ENCODE measurements at places on chromosomes 1 and 21.

DNA sequence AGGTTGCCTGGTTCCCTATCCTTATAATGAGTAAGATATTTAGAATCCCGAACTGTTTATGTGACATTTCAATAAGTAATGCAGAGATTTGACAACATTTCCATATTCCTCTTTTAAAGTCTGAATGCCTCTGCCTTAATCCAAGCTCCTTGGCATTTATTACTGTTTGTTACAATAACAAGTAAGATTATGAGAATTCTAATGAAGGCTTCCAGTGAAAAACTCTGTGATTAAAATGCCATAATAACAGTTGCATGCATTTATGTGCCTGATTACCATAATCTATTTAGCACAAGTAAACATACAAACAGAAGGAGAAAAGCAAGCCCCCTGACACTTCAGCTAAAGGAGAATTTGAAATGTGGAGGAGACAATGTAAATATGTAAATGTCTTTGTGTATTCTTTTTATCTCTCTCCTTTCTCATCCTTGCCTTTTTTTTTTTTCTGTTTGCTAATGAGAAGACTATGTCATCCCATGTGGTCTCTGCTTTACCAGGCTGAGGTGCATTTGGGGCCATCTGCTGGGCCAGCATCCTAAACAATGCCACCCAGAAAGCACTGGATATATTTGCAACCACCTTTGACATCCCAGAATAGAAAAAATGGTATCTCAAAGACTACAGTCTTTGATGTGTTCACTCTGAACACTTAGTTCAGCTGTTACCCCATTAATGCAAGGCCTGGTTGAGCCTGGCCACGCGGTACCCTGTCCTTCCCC is 17.2 kb upstream of the OLIG2 start:
- DNase-seq = no peak

DNA sequence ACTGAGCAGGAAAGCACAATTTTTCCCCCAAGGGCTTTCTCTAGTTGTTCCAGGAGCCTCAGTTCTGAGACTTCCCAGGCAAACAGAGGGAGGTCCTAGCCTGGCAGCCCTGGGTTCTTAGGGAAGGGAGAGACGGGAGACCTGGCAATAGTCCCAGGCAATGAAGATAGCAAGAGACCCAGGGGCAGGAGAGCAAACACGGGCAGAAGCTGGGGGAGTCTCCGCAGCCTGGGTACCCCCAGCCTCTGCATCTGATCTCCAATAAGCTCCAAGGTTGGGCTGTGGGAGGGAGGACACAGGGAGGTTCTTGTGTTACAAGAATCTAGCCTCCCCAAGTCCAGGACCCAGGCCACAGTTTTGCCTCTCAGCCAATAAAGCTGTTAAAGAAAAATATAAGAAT is 2.4 kb downstream of the BLACAT1 start:
- DNase-seq = no peak

DNA sequence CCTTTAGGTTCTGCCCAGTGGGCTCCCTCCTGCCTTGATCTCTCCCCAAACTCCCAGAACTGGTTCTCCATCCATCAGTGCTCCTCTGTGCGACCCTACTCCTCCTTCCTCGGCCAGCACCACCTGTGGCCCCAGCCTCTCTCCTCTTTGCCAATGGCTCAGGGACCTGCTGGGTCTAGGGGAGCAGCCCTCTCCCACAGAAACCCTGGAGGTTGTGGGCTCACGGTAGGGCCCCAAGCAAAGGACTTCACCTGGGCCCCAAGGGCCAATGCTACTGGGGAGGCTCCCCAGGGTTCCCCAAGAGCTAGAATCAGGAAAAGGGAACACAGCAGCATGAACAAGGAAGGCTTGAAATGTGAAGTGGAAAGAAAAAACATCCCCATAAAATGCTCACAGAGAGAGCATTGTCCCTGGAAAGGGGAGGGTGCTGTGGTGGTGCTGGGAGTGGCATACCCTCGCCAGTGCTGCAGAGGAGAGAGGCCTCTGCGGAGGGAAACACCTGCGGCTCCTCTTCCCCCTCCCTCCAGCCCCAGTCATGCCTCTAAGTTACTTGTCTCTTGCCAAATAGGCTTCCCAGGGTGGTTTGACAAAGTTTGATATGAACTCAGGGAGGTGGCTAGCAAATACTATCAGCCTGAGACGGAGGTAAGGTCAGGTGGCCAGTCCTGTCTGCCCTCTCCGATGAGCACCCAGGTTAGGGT is 2.5 kb downstream of the TMEM63A start:
- peak; percentile 49 for DNase-seq

GRCh38 chr1:19678493-19678892 is 13.8 kb downstream of the HTR6 start:
- no peak for DNase-seq

DNA sequence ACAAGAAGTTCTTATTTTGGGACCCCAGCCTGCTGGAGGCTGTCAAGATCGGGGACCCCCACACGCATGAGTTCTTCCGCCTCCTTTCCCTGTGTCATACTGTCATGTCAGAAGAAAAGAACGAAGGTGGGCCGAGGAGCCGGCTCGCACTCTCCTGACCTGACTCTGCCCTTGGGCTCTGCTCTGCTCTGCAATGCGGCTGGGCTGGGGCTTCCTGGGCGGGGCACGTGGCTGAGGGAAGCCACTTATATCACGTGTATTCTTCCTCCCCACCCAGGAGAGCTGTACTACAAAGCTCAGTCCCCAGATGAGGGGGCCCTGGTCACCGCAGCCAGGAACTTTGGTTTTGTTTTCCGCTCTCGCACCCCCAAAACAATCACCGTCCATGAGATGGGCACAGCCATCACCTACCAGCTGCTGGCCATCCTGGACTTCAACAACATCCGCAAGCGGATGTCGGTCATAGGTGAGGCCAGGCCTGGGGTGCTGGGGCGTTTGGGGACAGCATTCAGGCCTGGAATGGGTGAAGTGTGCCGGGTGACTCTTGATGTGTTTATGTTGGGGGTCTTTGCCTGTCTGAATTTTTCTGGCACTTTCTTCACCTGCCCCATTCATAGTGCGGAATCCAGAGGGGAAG is 17.6 kb downstream of the ATP8B2 start:
- peak; percentile 74 for DNase-seq

DNA sequence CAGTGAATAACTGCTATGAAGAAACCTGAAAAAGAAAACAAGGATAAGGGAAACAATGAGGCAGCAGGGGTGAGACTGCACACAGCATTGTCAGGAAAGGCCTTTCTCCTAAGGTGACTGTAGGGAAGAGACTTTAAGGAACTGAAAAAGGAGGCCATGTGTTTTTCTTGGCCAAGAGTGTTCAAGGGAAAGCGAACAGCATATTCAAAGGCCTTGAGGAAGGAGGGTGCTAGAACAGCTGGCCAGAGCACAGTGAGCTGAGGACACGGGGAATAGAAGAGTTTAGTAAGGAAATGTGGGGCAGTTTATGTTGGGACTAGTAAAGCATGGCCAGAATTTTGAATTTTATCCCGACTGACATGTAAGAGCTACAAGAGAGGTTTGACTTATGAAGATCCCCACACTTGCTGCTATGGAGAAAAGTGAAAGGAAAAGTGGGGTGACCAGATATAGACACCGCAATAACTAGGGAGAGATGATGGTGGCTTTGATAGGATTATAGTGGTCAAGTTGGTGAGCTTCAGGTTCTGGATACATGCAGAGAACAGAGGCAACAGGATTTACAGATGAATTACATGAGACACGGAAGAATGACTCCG is 1.4 kb downstream of the RWDD2B start:
- no peak for DNase-seq

GRCh38 chr1:20740781-20741180 is 8.3 kb upstream of the SH2D5 start:
- DNase-seq = no peak

DNA sequence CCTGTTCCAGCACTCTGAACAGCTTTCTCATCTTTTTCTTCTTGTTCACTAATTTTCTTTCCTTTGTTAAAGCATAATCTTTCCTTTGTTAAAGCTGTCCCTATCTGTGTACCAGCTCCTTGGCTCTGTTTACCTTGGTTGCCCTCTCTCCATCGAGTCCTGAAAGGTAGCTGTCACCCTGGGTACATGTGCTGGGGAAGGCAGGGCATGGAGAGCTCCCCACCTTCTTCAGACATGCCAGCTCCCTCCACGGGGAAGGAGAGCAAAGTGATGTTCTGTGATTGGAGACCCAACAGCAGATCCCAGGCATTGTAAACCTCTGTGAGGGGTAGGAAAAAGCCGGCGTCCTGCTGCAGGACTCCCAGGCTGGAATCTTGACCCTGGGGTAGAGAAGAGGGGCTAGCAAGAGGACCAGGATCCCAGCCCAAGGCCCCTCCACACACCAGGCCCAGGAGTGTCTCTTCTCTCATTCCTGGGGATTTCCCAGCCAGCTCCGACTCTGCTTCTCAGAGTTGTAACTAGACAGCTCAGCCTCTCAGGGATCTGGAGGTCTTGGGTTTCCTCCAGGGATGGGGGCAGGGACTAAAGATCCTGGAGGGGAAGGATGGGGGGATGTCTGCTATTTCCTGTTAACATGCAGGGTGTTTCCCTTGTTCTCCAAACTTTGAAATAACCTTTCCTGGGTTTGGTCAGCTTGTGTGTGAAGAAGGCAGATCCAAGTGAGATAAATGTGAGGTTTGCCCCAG is 34.4 kb downstream of the TMCC2 start:
- no peak for DNase-seq

DNA sequence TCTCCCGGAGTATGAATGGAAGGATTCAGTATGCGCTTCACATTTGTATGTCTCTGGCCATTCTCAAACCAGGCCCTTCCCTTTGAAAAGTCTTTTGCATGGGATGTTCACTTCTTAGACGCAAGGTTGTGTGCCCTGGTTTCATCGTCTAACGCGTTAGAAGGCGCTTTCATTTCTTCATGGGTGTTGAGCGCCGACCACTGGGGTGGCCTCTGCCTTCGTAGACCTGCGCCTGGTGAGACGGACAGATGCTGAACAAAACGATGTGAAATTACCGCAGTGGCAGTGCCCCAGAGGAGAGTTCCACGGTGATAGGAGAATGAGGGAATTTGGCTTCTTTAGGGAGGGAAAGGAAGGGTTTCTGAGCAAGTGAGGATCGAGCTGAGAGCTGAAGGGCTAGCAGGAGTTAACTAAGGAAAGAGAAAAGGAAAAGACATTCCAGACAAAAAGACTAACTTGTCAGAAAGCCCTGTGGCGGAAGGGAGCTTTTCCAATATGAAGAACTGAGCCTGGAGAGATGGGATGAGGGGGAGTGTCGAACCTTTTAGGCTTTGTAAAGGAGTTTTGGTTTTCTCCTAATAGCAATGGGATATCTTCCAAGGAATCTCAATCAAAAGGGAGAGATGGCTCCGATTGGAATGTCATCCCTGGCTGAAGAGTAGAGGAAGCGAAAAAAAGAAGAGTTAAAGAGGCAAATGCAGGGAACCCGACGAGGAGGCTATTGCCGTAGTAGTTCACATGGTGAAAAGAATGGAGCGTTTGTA is 951 bp downstream of the GGPS1 start:
- peak; percentile 29 for DNase-seq

GRCh38 chr1:200925831-200926230 is 31.1 kb downstream of the INAVA start:
- DNase-seq = no peak

DNA sequence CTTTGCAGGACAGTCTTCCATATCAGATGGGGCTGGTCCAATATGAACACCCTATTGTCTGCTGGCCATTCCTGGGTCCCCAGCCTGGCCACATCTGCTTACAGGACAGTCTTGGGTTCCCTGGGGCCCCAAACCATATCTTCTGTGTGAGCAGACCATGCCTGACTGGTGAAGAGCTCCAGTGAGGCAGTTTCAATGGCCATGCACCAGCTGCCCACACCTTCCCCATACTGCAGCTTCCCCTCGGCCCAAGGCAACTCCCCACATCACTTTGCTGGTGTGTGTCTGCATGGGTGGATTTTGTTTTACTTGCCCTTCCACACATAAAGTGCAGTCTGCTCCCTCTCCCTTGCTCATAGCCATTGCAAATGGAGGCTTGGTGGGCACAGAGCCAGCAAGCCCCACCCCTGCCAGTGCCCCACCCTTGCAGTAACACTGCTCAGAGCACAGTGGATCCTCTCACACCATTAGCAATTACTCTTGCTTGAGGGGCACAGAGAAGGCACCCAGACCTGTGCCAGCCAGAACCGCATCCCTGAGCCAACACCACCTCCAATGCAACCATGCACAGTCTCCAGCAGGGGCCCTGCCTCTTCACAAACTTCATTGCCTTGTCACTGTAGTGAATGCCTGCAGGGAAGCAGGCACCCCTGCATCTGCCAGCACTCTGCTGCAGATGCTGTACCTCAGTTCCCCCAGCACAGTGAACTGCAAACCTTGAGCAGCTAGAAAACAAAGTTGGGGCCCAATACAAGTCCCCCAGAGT is 474.5 kb upstream of the BEND5 start:
- no peak for DNase-seq

DNA sequence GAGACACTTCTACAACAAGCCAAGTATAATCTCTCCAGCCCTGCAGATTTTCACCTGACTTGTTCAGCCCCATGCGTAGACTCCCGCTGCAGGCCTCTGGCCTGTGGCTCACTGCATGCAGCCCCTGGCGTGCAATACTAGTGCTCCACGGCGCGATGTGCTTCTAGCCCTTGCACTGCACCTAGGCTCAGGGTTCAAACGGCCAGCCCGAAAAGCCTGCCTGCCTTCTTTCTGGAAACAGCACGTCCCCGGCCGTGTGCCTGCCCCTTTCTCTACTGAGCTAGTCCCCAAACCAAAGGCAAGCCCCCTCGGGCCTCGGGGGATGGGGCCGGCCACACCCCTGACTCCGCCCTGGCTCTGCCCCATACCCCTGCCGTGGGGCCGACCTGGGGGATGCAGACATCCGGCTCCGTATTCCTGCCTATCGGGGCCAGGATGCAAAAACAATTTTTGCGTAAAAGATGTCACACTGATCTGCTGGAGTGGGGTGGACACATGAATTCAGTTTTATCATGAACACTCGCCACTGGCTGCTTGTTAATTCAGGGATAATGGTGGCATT is 26.3 kb upstream of the TRAPPC10 start:
- no peak for DNase-seq

GRCh38 chr1:163912170-163912884 is 590.6 kb downstream of the NUF2 start:
- DNase-seq = no peak

DNA sequence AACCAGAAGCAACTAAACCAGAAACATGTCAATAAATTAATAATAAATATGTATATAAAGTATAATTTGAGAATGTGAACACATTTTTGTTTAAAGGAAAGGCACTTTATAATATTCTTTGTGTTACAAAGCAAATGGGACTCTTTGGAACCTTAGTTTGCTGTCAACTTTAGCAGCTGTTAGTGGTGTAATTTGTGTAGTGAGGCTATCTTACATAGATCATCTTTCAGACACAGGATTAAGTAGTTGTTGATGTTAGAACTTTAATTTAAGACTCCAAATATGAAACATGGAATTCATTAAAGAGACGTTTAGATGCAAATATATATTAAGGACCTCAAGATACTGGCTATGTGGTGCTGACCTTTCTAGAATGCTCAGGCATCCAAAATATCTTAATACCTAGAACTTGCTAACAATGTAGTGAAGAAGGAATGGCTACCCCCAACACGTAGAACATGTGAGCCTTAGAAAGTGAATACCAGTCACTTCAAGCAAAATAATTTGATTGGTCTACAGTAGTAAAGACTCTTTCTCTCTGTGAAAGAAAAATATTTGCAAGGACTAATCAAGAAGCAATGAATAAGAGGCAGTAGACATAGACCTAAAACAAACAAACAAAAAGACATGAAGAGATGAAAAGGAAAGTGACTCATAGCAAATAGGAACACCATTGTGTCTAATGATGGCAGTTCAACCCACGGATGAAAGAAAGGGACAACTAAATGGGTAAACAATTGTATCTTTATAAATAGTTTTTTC is 811.4 kb downstream of the USP25 start:
- DNase-seq = no peak
